ENCODE measurements at places on chromosomes 13 and 19.

DNA sequence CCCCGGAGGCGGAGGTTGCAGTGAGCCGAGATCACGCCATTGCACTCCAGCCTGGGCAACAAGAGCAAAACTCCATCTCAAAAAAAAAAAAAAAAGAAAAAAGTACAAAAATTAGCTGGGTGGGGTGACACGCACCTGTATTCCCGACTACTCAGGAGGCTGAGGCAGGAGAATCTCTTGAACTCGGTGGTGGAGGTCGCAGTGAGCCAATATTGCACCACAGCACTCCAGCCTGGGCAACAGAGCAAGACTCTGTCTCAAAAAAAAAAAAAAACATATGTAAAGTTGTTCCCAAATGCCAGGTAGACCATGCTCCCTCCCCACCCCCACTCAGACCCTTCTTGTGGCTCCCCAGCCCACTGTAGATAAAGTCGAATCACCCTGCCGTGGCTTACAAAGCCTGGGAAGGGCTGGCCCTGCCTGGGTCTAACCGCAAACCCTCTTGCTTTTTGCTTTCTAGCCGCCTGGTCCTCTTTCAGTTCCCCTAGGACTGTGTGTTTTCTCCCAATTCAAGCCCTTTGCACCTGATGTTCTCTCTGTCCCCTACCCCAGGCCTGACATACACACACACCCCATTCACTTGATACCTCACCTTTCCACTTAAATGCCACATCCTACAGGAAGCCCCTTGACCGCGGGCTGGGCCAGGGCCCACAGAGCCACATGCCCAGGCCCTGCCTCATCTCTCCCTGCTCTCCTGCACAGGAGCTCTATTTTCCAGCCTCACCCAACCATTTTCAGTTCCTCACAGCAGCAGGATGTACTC, 34.4 kb downstream of the MAP4K1 start:
- DNase-seq, result no peak

- no peak for DNase-seq
Observed at GRCh38 chr13:40453351-40454021, 213.0 kb downstream of the FOXO1 start.

DNA sequence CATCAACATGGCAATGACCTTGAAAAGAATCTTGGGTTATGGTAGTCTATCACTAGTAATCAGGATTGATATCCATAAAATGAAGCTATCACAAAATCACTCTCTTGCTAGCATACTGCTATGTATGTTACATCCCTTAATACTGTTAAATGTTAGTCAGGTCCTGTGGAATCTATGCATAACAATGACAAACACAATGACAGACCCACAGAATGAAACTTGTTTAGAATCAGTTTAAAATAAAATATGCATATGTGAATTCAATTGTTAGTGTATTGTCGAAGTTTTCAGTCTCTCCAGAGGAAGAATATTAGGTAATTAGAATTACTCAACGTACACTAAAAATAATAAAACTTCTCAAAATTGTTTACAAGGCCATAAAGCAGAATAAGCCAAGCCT, 137.6 kb downstream of the DACH1 start:
- DNase-seq, result no peak

DNA sequence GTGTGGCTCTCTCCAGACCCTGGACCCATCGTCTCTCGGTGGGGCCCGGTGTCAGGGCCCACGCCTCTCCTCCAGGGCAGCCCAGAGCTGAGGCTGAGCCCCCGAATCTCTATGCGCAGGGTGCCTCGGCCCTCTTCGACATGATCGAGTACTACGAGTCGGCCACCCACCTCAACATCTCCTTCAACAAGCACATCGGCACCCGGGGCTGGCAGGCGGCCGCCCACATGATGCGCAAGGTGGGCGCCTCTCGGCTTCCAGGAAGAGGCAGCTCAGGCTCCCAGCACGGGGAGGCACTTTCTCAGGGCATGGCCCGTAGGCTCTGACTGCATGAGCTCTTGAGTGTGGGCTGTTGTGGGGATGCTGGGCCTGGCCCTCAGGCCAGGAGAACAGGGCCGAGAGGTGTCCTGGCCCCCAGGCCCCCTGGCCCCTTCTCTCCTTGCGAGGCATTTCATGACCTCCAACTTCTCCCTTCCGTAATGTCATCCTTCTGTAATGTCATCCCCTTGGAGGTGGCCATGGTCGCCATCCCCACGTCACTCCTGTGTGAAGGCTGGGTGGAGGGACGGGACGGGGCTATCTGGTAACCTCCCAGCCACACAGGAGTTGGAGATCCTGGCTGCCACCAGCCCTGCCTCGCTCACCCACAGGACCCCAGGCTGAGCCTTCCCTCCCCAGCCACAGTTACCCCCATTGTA, 19.4 kb downstream of the NKPD1 start:
- no peak for DNase-seq

- no peak for DNase-seq
Observed at GRCh38 chr13:51222037-51222685, at the start of gene FAM124A. FAM124A (plus strand) TSS chr13:51222398; CDS start chr13:51222502, 104 bp downstream.

DNA sequence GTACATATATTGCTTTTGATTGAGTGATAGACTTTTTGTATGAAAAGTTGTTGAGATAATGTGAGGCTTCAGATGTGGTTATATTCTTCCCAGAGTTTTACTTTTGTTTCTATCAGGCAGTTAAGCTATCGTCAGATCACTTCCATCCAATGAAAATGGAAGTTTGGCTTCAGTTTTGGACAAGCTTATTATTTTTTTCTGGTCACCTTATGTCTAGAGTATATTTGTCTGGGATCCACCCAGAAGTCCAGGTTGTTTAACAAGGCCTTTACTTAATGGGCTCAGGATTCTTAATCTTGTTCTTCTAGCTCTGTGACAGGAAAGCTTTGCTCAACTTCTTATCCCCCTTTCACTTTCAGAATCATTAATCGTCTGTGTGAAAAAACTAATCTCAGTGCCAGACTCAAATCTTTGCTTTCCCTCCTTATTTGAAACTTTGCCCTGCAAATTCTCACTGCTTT, 150.9 kb downstream of the PDS5B start:
- no peak for DNase-seq

DNA sequence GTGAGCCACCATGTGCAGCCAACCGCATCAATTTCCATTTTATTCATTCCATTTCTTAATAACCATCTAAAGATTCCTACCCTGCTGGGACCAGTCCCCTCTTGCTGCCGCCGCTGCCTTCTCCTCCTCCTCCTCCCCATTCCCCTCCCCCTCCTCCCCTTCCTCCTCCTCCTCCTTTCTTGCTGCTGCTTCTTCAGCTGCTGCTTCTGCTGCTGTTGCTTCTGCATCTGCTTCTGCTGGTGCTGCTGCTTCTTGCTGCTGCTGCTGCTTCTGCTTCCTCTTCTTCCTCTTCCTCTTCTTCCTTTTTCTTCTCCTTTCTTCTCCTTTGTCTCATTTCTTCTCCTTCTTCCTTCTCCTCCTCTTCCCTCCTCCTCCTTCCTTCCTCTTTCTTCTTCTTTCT, 20.0 kb upstream of the SPRYD7 start:
- DNase-seq, result no peak

DNA sequence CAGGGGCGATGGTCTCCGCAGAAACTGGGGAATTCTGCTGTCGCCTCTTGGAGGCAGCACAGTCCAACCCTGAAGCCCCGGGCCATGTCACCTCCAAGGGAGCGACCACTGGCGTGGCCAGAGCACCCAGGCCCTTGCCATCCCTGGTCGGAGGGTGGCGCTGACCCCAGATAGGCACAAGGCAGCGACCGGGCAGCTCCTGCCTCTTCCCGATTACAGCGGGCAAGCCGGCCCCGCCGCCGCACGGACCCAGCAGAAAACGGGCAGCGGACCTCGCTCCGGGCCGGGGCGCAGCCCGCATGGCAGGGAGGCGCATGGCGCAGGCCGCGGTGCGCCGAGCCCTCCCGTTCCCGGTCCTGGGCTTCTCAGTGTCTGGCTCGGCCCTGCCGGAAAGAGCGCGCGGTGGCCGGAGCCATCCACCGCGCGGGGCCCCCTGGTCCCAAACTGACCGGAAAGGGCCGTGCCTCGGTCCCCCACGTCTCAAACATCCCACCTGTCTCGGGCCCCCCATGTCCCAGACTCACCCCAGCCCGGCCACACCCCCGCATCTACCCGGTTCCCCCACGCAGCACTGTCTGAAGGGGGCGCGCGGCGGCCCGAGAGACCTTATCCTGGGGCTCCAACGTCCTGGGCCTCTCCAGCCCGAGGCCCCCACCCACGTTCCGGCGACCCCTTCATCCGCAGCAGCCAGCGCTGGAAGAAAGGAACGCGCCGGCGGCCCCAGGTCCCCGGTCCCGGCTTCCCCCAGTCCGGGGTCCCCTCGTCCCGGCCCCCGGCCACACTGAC, 727 bp downstream of the CERS1 start:
- DNase-seq, result peak; percentile 84

- DNase-seq, result peak; percentile 25
Observed at GRCh38 chr13:111474136-111475002, 153.9 kb downstream of the TEX29 start.

DNA sequence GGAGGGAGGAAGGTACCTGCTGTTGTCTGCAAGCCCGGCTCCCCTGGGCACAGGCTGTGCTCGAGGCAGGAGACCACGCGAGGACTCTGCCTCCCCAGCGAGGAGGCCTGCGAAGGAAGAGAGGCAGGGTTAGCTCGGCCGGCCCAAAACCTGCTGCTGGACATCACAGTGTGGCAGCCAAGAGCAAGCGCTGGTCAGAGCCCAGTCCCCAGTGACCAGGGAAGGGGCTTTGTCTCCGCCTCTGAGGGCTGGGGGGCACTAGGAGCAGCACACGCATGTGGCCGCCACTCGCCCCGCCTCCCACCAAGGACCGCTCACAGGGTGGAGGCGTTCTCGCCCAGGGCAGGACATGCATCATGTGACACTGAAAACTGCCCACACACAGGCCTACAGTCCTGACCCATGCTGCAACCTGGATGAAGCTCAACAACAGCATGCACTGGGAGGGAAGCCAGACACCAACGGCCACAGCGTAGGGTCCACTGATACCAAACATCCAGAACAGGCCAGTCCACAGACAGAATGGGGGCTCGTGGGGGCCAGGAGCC, 8.5 kb downstream of the MIER2 start:
- peak; percentile 25 for DNase-seq

DNA sequence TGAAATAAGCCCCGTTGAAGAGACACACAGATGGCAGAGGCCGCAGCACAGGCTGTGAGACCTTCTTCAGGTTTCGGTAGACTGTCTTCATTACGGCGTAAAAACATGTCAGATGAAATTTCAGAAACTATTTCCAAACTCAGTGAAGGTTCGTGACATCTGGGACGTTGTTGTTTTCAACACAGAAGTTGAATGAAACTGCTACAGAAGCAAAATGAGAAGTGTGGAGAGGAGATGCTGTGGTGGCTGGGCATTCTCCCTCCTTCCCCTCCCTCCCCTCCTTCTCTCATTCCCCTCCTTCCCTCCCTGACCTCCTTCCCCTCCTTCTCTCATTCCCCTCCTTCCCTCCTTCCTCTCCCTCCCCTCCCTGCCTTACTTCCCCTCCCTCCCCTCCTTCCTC, 113.6 kb downstream of the ATP11A start:
- no peak for DNase-seq

- DNase-seq, result no peak
Observed at GRCh38 chr19:6263735-6264444, 15.9 kb downstream of the MLLT1 start.

- no peak for DNase-seq
Observed at GRCh38 chr19:5006201-5006600, 37.3 kb downstream of the KDM4B start.

GRCh38 chr19:58277748-58278540, 811 bp upstream of the ZNF8 start:
- no peak for DNase-seq

DNA sequence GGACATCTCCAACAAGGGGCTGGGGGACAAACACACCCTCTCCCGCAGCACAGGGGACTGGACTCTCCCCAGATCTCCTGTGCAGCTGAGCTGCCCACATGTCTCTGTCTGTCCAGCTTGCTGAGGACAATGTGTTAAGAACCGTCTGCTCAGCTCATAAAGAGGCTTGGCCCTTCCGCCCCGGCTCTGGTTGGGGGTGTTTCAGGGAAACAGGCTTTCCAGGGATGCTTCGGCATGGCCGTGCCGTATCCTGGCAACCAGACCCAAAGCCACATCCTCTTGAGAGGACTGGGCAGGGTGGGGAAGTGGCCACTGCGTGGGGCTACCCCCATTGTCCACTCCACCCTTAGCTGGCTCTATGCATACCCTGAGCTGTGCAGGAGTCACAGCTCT, 41.1 kb upstream of the CHST8 start:
- no peak for DNase-seq

DNA sequence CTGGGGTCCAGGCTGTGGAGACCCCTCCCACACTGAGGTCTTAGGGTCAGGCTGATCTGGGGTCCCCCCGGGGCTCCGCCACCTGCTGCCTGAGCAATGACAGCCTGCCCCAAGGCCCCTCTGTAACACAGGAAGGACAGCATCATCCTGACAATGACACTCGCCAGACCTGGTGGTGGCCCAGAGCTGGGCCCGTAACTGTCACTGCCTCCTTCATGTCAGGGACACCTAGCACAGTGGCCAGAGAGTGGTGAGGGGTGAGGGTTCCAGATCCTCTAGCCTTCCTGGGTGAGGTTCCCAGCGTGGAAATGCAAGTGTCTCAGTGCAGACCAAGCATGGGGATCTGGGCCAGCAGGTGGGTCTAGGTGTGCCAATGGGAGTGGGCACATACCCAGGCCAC, 27.8 kb downstream of the OPA3 start:
- DNase-seq, result no peak

DNA sequence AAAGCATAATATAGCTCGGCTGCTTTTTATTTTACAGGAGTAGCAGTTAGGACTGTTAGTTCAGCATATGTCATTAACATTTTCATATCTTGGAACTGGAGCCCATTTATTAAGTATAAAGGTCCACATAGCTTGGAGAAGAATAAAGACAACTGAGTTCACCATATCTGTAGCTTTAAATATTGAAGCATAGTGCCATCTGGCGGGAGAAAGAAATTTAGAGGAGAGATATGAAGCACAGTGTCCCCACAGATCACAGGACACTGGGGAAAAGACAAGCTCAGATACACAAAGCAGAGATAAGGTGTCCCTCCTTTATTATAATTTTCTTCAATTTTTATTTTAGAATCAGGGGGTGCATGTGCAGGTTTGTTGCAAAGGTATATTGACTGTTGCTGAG, 104.7 kb upstream of the FREM2 start:
- DNase-seq, result peak; percentile 24

DNA sequence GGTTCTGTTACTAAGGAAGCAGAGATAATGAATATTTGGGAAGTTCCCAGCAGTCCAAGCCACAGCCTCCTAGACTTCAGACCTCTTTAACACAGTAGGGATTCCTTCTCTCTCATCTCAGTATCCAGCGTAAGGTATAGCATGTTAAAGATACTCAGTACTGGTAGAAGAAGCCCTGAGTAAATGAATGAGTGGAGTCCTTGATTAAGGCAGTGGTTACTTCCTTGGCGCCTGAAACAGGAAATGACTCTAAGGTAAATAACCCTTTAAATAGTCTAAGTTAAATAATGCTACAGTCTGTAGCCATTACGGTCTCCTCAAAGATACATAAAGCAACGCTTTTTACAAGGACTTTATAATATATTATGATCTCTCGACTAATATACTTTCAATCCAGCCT, 650.8 kb upstream of the MIR17HG start:
- no peak for DNase-seq

DNA sequence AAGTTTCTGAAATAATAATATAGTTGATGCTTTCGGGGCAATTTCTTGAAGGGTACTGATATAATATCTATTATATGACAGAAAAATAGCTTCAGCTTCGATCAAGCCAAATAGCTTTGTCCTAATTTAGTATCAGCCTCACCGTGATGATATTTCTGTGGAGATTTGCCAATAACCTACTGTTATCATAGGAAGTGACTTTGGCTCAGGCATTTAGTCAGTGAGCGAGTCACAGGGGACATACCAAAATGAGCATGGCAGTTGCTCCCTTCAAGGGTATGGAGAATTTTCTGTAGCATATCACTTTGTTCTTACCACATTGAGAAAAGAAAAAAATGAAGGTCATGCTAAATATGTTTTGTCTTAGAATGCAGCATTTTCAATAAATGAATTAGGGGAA, 767.6 kb upstream of the SLITRK1 start:
- no peak for DNase-seq

Data from testis (tissue), 5 donors.